Effector CD4-positive, alpha-beta T cell (primary cell): ENCODE measurements at places on chromosomes 3 and 15.

DNA sequence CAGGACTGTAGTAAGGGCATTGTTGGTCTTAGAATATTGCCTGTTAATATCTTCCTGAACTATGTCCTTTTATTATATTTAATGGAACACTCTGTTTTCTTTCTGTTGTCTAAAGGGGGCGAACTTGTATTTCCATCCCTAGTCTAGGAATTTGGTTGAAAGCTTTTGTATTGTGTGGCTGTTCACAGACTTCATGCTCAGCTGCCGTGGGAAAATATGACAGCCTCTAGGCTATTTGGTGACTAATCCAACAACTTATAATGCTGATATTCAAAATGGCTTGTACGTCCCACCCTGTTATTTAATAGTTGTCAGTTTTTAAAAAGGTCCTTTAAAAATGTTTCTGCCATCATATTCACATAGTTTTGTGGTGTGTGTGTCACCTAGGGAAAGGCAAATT is 202.6 kb downstream of the KLHL25 start:
- DNase-seq = no peak

DNA sequence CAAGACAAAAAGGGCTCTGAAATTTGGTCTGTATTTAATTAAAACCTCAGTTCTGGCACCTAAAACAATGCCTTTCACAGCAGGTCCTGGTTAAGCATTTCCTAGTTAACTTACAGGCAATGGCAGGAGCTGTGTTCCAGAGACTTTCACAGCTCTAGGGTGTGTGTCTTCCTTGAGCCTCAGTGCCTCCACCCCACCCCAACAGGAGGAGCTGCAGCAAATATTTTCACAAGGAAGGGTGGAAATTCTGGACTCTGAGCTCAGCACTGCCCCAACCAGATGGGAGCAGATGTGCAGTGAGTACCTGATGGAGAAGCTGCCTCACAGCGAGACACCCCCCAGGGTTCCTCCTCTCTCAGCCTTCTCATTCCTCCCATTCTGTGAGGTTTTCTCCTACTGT is 106.3 kb upstream of the SPATA12 start:
- no peak for DNase-seq

DNA sequence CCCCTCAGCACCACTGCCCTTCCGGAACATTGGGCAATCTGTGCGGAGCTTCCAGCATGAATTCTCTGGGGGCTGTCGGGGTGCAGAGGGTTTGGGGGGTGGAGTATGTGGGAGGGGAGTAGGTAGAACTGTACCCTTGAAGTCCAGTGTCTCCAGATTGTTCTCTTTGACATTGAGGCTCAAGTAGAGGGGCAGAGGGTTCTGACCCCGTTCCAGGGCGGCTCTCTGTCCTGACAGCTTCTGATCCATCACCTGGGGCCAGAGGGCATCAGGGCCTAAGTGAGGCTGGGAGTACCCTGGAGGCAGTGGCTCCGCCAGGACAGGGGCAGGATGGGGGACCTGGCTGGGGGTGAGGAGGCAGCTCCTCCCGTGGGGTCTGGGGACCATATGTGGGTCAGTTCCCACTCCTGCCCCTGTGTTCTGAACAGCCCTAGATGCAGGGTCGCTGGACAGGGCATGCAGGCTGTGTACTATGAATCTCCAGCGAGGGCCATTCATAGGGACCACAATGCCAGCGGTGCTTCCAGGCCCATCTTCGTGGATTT is 22.1 kb downstream of the PLA2G4D start:
- DNase-seq = no peak

DNA sequence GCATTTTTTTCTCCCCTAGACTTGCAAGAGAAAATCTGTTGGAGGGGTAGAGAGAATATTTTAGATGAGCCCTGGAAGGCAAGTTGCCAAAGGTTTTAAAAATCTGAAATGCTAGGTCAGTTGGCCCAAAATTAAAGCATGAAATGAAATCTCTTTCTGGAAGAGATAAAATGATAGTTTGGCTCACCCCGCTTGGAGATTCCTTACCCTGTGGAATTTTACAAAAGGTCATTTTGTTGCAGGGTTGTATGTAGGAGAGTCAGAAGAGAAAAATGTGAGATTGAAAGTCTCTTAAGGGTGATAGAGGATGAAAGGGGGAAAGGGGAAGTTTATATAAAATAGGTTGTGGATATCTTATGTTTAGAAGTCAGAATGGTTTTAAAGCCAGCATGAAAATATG is 277.8 kb downstream of the CD47 start:
- no peak for DNase-seq

GRCh38 chr15:47218295-47218694 is 499.0 kb upstream of the SEMA6D start:
- no peak for DNase-seq

DNA sequence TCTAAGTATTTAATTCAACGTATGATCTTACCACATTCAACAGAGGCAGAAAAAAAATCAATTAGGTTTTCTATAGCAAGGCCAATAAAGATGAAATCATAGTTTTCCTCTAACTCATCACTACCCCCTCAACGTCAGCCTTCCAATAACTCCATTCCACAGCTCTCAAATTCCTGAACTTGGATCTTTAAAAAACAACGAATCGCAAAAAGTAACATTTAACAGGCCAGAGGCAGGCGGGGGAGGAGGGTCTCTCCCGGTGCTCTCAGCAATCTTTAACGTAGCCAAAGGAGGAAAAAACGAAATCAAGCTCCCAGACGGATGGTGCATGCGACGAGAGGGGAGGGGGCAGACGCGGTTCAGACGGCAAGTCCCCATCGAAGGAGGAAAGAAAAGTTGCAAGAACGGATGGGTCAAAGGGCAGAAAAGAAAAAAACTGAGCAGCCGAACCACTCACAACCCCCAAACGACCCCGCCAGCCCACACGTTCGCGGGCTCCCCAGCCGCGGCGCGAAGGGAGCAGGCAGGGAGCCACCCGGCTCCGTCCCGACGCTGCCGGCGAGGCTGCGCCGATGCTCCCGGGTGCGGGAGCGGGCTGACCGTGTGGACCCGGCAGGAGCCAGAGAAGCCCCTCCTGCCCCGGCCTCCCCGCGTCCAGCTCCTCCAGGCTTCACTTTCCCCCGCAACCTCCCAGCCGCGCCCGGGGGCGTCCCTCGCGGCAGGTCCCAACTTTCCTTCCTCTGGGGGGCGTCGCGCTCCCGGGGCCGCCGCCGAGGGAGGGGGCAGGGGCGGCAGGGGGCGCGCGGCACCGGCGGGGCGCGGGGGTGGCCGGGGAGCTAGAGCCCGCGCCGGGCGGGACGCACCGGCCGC is 703 bp downstream of the PEAK1 start:
- peak; percentile 25 for DNase-seq

DNA sequence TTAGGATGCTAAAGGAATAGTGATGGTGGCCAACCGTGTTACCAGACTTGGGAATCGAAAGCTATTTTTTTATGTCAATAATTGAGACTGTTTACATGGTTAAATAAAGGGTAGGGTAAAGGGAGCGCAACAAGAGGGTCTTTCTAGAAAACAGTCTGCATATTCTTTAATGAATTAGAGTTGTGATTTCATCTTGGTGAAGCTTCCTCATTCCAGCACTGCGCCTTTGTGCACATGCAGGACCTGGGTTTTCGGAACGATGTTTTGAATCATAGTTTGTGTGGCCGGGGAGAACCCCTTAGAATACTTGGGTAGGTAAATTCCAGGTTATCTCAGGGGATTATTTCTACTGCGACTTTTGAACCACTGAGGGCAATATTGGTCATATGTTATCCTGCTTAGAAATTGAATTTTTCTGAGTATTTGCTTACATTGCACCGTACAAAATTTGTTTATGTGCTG is 1.3 kb downstream of the PIK3CA start:
- DNase-seq = peak; percentile 44

DNA sequence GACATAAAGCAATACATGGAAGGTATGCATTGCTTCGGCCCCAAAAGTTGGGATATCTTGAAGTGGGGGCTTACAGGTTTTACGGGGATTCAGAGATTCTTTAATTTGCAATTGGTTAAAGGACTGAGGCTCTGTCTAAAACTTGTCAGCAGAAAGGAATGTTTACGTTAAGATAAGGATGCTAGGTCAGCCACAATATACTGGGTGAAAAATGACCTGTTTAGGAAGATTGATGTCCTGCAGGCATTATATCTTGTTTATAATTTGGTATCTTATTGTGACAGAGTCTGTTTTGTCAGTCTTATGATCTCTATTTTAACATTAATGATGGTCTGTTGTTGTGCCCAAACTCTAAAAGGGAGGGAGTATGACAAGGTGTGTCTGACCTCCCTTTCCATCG is 15.3 kb upstream of the CCNDBP1 start:
- DNase-seq = no peak

GRCh38 chr3:177196008-177196455 is 1.2 kb downstream of the TBL1XR1 start:
- peak; percentile 15 for DNase-seq

DNA sequence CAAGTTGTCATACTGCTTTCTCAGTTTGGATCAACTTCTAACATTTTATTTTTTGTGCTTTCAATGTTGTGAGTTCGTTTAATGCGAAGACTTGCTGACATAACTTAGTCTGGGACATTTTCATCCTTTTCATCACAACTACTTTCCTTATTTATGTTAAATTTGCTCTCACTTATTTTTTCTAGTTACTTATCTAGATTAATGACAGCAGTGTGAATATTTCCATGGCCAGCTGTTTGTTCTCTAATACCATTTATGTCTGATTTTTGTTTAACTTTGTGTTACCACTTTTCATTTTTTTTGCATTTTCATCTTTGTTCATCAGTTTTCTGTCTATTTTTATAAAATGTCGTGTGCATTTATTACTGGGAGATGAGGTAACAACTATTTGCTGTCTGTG is 6.2 kb downstream of the SLC25A26 start:
- no peak for DNase-seq

GRCh38 chr3:53157974-53158580 is 2.9 kb upstream of the PRKCD start:
- no peak for DNase-seq

- DNase-seq = no peak
These were observed 40.0 kb upstream of the OR5H6 start for GRCh38 chr3:98223907-98224672.

DNA sequence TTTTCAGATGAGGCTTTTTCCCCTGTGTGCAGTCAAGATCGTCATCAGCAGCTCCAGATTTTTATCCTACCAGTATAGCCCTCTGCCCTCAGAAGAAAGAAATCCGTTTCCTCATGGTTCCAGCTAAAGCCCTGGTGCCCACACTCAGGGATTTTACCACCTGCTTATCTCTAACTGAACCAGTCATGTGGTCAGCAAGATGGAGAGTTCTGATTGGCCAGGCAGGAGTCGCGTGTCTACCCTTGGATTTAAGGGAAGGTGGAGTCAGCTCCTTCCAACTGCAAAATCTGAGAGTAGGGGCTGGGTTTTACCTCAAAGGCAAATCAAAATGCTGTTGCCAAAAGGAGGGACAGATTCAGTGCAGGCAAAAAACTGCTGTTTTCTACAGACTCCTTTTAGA is 135.3 kb downstream of the LRTM1 start:
- DNase-seq = no peak

DNA sequence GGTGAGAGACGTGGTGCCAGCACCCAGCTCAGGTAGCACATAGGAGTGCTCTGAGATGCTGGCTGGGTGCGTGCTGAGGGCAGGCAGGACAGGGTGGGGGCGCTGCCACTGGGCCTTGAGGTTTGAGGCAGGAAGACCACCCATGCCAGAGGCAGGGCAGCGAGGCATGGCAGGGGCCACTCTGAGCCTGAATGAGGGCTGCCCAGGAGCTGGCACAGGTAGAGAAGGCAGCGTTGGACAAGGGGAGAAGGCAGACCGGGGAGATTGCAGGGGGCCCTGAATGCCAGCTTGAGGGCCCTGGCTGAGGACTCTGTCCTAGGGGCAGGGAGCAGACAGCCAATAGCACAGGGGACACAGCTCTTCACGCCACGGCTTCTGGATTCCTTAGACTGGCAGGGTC is 50.2 kb downstream of the ADAMTS7 start:
- DNase-seq = no peak

- DNase-seq = no peak
These were observed 56.7 kb upstream of the UBE2Q2 start for GRCh38 chr15:75786575-75786947.

DNA sequence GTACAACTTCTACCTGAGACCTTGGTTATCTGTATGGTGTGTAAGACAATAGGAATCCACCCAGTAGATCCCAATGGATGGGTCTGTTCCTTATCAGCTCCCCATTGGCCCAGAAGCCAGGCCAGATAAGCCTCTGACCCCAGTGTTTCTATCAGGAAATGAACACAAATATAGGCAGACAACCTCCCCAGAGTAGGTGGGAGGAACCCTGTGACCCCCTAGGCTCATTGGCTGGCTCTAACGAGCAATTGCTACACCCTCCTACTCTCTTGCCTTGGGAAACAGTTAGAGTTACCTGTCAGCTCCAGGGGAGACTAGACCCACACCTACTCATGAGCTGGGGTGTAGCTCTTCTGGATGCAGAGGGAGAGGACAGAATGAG is 299.9 kb downstream of the UACA start:
- no peak for DNase-seq

DNA sequence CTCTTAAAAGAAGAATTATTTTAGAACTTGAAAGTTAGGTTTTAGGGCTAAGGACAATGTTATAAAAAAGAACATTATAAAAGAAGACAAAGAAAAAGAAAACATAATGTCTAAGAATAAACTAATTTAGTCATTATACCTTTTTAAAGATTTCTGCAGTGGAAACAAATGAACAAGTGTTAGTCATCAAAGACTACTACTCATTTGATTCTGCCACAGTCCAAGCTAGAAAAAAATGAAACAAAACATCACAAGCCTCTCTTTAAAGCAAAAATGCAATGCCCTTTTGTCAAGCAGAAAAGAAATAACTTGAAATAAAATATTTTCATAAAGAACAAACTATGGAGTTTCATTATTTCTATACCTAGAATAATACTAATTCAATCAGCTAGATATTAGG is 102.0 kb downstream of the TBC1D5 start:
- DNase-seq = no peak

GRCh38 chr15:99606646-99607045 is 40.9 kb downstream of the MEF2A start:
- DNase-seq = no peak

DNA sequence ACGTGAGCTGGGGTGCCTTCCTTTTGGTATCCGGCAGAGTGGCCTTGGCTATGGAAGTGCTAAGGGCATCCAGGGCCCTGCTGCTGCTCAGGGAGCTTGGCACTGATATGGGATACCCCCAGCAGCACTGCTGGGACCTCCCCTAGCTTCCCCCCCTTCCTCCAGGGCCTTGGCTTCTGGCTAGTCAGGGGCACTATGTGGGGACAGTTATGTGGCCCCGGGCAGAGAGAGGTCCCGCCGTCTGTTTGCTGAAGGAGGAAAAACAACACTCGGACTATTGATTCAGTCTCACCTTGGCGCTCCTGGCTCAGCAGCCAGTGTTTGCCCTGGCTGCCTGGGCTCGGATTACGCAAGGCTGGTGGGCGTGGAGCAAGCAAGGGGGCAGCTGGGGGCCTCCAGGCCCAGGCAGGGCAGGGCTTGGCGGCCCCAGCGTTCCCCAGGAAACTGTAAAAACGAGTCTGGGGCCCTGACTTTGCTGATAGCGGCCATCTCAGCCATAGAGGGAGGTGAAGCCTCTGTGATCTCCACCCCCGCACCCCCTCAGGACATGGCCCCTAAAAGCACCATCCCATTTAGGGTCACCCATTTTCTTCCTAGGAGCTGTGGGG is 5.7 kb downstream of the FURIN start:
- DNase-seq = no peak
